ENCODE measurements at places on chromosomes 13 and 19.

GRCh38 chr13:94596575-94596971 lies 621 bp upstream of the TGDS start:
- DNase-seq, result no peak

- DNase-seq, result no peak
Observed at GRCh38 chr13:105773863-105774538, 761.5 kb downstream of the EFNB2 start.

DNA sequence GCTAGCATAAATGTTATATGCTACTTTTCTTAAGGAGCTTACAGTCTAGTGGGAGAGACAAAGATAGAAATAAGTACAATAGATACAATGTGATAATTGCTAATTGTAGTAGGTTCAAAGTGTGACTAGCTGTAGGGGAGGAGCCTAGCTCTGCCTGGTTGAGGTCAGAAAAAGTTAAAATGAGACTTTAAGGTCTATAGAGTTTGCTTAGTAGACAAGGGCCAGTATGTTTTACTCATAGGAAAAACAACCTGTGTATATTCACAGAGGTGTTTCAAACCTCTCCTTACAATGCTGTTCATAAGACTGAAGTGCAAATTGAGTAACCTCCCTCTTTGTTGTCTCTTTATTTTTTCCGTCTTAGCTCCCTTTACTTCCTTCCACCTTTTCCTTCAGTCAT lies 56.1 kb downstream of the PDS5B start:
- no peak for DNase-seq

DNA sequence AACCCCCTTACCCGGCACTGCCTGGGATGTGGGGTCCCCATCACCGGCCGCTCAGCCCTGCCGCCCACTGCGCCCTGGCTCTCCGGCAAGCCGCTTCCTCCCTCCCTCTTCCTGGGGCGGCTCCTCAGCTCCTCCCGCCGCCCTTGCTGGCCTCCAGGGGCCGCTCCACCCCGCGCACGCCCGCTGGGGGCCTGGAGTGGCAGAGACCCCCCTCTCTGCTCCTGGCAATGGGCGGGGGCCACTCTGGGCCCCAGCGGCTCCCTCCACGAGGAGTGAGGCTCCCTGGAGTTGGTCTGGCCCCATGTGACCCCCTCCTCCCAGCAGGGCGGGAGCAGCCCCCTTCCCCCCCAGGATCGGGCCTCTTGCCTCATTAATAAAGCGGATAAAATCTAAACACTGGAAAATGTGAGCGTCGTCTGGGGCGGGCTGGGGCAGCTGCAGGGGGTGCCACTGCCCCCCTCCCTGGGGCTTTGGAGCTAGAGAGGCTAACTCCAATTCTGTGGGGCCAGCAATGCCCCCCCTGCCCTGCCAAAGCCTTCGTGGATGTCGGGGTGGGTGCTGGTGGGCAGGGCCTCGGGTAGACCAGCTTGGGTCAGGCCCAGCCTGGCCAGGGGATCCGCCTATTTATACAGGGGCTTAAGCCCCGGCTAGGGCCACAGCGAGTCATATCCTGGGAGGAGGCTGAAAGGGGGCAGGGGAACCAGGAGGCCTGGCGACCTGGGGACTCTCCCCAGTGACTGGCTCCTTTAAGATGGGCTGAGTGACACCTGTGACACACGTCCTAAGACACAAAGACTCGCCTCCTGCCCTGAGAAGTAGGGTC lies at the start of gene PTGER1:
Gene PTGER1, minus strand, starts transcription at position 104 of the 823 bp plus-strand sequence. CDS start 1,034 bp downstream, outside the sequence.
- DNase-seq, result no peak

Data from AG10803 (cell line).